ENCODE measurements at places on chromosomes 5 and 9.

- no peak for DNase-seq
These were observed 199.9 kb downstream of the ADAMTS12 start for GRCh38 chr5:33691856-33692255.

DNA sequence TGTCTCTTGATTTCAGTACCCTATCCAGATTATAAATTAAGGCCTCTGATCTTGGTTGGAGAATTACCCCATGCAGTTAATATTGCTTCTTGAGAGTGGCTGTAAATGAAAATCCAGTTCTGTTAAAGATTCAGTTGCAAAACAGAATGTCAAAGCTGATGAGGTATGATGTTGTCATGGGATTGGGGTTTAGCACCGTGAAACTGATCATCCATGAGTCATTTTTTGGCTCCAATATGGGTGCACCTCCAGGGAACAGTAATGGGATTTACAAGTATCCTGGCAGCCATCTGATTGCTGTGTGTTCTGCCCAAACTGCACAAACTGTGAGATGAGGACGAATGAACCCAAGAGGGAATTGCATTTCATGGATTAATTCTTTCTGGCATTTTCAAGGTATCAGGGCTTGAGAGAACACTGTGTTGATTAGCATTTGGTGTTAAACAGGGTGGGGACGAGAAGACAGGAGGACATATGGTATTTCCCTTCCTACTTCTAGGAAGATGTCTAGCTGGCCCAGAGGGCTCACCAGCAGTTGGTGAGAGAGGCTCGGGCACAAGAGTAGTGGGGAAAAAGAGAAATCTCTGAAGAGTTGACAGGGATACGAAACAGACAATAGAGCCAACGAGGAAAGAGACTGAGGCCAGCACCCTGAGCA lies 214.7 kb downstream of the GAS1 start:
- no peak for DNase-seq

DNA sequence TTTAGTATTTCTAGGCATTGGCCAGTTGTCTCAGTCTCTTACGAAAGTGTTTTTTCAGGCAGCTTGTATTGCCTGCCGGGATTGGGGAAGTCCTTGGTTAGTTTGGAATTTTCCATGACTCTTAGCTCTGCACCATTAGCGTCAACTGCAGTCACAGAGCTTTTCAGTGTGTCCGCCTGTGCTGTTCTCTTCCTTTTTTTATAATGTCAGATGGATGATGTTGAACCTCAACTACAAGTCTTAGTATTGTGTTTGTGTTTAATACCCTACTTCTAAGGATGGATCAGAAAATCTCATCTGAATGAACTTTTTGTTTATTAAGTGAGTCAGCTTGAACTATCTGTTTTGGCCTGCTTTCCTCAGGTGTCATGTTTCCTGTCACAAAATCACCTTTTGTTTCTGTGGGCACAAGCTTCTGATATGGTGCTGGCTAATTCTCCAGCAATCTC lies 33.1 kb downstream of the ATP6V0E1 start:
- no peak for DNase-seq

GRCh38 chr9:35732800-35733541 lies 505 bp downstream of the CREB3 start:
- peak; percentile 41 for DNase-seq

DNA sequence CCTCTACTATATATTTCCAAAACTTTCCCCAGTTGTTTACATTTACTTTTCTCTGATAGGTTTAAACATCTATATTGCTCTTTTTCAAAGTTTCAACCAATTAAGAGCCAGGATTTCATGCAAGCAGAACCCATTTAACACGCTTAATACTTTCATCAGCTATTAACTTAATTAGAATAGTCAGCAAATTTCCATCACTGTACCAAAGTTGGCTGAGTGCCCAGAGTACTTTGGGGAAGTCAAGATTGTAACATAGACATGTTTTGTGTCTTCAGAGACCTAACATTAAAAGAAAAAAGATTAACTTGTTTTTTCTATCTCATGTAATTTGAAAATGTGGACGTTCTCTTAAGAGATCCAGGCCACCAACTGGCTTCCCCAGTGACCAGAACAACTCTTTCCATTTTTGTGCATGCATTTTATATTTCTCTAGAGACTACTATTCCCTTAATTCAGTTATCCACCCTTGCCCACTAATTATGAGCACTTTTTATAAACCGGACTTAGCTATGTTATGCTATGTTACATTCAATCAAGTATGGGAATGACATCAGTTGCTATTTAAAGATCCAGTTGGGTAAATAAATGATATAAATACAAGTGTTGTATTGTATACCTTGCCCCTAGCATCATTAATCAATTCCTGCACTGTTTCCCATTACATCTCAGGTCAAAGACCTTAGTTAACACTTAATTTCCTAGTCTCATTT lies 478.1 kb upstream of the NMUR2 start:
- peak; percentile 21 for DNase-seq

GRCh38 chr9:14245901-14246525 lies 67.9 kb downstream of the NFIB start:
- no peak for DNase-seq

Measured in DMS79 (cell line).